Left ventricle myocardium inferior (tissue), 1 donor: ENCODE measurements at places on chromosomes 2 and 18.

DNA sequence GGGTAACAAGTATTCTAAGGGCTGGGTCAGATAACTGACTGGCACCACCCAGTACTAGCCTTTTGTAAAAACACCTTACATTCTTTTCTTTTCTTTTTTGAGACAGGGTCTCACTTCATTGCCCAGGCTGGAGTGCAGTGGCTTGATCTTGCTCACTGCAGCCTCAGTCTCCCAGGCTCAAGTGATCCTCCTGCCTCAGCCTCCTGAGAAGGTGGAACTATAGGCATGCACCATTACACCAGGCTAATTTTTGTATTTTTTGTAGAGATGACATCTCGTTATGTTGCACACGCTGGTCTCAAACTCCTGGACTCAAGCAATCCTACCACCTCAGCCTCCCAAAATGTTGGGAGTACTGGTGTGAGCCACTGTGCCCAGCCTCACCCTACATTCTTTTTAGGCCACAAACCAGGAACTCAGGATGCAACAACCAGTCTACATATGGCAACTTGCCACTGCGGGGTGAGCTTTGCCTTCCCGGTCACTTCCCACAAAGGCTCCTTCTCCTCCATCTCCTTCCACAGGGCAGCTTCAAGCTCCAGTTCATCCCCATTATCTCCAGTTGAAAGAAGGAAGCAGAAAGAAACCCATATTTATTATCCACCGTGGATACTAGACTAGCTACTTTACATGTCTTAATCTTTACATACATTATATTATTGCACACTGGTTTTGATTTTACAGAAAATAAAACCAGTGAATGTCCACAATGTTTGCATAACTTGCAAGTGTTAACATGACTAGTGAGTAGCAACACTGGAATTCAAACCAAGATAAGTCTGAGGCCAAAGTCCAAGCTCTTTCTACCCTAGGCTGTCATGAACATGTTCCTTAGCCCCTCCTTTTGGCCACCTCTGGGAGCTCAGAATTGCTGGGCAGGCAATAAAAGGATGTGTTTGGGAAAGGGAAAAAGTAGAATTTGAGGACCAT lies 23.7 kb upstream of the AP1S3 start:
- no peak for DNase-seq

DNA sequence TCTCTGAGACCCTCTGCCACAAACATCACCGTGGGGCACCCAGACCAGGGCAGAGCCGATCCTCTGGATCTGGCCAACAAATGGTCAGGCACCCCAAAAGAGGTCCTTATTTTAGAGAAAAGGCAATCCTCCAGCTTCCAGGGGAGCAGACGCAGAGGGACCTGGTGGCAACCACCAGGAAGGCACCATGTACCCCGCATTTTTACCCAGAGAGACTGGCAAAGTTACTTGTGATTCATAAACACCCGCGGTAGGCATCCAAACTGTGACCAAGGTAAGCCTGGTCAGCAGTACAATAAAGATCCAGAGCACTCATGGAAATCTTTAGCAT lies 10.5 kb downstream of the LIMS2 start:
- DNase-seq: no peak

GRCh38 chr2:141513853-141514252 lies 617.0 kb downstream of the LRP1B start:
- DNase-seq: no peak

DNA sequence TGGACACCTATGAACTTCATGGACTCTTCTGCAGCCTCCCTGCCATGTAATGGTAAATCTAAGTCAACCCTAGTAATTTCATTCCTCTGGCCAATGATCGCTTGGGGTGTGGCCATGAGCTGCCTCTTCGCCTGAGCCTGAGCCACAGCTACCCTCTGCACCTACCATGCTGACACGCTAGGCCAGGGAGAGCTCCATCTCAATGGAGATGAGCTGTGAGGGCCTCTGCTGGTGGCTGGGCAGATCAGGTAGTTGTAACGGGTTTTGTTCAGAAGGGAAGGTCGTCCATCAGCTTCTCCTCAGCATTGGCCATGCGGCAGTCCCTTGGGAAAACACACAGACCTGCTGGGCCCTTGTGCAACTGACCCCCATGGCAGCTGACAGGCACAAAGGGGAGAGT lies 24.4 kb downstream of the MPHOSPH10 start:
- no peak for DNase-seq

DNA sequence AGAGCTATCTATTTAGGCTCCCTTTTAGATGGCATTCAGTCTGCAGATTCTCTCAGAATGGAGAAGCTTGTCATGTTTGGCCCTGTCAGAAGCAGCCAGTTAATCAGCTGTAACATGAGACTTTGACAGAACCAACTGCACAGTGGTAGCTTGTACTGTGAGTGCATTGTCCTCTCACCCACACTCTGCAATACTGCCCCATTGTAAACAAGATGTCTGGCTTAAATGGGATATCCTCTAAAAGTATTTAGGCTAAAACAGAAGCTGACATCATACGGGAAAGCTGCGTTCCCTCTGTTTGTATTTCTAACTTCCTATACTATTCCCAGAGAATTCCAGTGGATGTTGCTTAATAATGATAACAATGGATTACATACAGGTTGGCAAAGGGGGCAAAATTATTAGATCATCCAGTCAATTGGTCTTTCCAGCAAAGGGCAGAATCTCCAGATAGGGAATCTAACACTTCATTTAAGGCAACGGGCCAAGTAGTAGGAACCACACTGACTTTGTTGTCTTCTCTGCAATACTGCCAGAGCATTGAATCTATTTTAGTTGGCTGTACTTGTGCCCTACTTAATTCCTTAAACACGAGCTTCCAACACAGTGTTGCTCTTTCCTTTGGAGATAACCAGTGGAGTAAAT lies 15.4 kb upstream of the STAT4 start:
- no peak for DNase-seq

- DNase-seq: no peak
Measured at GRCh38 chr18:66523219-66523991, 80.5 kb downstream of the CDH19 start.

DNA sequence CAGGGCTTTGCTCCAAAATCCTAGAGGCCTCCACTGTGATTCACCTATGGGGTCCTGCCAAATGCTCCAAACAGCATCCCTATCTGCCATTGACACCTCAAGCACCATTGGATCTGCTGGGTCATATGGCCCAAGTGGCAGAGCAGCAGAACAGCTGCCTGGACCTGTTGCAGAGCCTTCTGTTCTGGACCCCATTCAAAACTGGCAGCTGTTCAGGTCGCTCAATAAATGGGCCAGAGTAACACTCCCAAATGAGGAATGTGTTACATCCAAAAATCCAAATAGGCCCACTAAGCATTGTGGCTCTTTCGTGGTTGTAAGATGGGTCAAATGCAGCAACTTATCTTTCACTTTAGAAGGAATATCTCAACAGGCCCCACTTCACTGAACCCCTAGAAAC lies 783.6 kb downstream of the DCDC2C start:
- no peak for DNase-seq

- no peak for DNase-seq
Measured at GRCh38 chr2:65053199-65053598, 3.0 kb upstream of the CEP68 start.

GRCh38 chr18:75839041-75839440 lies 411.5 kb upstream of the SMIM21 start:
- no peak for DNase-seq

- DNase-seq: no peak
Measured at GRCh38 chr18:9612215-9612830, 2.0 kb downstream of the PPP4R1 start.

DNA sequence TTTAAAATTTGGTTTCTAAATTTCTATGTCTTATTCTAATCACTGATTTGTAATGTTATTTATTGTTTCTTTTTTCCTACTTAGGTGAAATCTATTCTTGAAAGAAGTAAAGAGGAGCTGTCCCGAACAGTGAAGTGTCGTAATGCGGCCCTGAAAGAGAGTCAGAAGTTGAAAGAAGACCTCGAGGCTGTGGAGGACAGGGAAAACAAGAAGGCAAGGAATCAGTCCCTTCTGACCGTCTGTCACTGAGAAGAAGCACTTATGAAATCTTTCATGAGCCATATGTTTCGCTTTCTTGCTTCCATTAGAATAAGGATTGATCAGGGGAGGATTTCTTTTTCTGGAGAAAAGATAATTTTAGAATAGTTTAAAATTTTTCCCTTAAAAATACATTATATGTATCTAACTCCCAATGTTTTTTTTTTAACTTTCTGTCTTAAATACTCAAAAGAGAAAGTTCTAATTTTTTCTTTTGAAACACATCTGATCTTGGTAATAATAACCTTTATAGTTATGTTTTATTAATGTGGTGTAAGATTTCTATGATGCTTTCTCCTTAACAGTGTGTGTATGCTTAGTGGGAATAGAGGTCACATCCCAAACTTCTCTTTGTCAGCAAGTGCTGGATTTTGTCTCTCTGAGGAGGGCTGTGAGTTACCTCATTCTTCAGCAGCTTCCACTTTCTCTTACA lies 79.0 kb downstream of the CCDC150 start:
- DNase-seq: no peak

DNA sequence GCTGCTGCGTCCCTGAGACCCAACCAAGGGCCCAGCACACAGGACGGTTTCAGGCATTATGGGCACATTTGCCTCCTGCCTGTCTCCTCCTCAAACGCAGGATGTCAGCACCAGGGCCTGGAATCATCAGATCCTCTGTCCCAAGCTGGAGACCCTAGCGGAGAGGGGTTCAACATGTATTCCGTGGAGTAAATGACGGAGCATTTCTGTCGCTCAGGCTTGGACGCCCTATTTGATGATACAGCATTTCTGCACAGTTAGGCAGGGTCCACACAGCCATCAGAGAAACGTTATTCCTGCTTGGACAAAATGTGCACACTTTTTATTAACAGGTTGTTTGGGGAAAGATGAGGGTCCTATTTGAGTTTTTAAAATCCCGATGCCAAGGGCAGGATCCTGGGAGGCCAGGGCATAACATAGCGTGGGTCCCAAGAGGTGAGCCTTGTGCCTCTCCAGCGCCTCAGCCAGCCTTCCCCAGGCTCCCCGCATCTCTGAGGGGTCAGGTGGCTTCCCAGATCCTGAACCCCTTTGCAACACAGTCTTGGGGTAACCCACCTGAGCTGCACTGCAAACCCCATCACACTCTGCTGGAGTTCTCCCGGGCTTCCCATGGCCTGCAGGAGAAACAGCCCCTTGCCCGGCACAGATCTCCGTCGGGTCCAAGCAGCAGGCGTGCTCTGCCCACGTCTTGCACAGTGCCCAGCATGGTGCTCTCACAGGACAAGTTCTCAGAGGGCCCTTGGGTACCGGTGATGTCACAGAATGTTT lies 319.7 kb upstream of the MYT1L start:
- no peak for DNase-seq
